Ascending aorta (tissue), 2 donors: ENCODE measurements at places on chromosomes 2 and 18. TPM values are rescaled to one million over a fixed set of nuclear protein-coding genes. Genes with fewer than 3 reads are reported as not detected.

DNA sequence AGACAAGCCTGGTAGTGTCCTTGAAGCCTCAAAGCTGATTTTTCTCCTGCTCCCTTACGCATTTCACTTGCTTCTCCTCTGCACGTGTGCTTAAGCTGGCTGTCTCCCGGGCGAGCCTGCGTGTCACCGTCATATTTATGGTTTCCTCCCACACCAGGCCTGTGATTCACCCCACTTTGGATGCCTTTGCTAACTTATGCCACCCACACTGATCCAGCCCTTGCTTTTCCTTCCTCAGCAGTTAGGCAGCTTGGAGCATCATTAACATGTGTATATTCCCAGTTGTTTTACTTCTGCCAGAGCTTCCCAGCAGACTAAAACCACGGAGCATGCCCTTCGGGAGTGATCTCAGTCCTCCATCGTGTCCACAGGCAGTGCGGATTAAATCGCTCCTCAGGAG lies 2.2 kb downstream of the ST3GAL5 start:
- DNase-seq, result no peak

DNA sequence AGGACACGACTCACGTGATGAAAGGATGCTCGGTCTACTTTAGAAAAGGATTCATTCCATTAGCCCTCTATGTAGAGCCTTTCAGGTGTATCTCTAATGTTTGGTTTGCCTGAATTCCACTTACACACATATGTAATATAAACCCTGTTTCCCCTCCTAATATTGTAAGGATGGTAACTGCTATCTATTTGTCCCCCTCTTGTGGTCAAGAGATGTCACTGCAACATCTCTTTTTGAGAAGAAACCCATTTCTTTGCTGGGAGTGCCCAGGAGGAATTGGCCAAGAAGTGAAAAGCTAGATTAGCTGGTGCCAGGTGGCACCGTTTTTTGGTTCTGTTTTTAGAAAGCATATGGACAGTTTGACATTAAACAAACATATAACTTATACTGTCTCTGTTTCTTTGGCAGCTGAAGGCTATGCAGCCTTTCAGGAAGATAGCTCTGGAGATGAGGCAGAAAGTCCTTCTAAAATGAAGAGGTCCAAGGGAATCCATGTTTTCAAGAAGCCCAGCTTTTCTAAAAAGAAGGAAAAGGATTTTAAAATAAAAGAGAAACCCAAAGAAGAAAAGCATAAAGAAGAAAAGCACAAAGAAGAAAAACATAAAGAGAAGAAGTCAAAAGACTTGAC lies 41.2 kb downstream of the RALBP1 start:
- no peak for DNase-seq

DNA sequence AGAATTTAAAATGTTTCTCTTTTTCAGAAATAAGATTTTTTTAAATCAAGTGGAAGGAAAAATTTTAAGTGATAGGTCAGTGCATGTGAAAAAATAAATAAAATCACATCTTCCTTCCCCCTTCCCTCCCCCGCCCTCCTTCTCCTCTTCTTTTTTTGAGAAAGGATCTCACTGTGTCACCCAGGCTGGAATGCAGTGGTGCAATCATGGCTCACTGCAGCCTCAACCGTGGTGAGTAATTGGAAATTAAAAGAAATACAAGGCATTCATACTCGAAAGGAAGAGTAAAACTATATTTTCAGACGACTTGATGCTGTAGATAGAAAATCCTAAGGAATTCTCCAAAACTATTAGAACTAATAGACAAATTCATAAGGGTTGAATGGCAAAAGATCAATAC lies 16.9 kb upstream of the CRACDL start:
- DNase-seq, result no peak

GRCh38 chr18:70432804-70433400 lies 144.1 kb downstream of the SOCS6 start:
- DNase-seq, result peak; percentile 15

- no peak for DNase-seq
Observed at GRCh38 chr2:189060096-189060642, 86.0 kb downstream of the COL3A1 start.

DNA sequence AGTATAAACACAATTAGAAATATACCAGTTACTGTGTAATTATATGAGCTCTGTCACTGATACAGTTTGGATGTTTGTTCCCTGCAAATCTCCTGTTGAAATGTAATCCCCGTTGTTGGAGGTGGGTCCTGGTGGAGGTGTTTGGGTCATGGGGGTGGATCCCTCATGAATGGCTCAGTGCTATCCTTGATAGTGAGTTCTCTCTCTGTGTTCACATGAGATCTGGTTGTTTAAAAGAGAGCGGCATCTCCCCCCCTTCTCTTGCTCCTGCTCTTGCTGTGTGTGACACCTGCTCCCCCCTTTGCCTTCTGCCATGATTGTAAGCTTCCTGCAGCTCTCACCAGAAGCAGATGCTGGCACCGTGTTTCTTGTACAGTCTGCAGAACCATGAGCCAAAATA lies 24.1 kb downstream of the MTX2 start:
- no peak for DNase-seq

DNA sequence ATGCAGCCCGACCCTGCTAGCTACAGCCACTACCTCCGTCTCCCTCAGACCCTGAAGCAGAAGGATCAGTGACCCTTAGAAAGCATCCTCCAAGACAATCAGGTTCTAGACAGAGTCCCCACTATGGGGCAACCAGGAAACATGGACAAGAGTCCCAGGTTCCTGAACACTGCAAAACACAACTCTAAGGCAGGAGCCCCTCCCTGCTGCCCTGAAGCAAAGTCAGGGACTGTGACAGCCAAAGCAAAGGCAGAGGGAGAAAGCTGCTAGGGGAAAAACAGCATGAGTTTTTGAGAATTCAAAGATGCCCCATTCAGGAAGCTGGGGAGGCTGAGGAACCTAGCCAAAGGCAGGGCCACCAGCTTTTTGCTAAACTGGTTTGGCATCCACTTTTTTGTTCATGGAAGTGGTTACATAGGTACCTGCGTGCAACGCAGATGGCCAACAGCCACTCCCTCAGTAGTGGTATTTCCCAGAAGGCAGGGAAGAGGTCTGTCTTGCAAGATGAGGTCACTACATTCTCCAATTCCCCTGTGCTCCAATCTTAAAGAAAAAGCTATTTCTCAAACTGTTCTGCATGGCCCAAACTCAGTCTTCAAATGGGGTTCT lies 33.2 kb downstream of the MYO5B start:
- no peak for DNase-seq

DNA sequence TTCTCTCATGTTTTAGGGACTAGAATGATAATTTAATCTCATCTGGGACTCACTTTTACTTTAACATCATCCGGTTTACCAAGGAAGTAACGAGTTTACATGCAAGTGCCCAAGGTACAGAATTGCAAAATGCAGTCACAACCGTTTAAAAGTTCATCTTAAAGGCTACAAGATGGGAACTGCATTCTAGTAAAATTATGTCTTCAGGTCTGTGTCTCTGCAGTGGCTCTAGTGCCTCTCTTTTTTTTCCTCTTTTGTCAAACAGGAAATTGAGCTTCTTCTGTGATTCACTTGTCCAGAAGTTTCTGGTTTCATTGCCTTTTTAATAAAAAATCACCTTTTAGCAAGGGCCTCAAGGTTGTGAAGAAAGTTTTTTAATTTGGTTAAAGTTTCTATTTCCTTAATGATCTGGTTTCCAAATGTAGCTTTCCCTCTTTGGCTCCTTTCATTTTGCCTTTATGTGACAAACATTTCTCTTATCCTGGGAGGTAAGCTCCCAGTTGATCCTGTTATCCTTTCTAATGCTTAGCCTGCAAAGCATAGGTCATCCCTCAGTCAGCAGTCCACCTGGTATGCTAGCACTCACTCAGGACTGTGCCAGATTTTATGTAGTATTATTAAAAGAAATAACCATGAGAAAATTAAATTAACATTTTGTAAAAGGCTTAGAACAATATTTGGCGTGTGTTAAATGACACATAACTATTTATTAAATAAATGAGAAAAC lies 2.4 kb downstream of the GLS start:
- no peak for DNase-seq

DNA sequence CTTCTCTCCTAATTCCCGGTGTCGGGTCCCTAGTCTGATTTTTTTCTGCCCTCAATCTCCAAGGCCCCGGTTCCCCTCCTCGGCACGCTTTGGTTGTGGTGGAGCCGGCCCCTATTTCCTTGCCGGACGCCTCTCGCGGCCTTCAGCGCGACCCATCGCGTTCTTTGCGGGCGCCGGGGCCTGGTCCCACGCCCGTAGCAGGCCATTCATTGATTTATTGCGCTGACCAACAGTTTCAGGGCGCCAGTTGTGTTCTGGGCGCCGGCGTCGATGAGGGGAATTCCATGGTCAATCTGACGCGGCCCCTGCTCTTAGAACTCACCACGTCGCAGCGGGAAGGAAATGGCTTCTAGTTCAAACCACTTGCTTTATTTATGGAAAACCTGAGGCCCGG lies 396 bp downstream of the CNOT9 start:
- peak; percentile 70 for DNase-seq

- DNase-seq, result no peak
Observed at GRCh38 chr2:123563515-123563914, 461.6 kb upstream of the CNTNAP5 start.

DNA sequence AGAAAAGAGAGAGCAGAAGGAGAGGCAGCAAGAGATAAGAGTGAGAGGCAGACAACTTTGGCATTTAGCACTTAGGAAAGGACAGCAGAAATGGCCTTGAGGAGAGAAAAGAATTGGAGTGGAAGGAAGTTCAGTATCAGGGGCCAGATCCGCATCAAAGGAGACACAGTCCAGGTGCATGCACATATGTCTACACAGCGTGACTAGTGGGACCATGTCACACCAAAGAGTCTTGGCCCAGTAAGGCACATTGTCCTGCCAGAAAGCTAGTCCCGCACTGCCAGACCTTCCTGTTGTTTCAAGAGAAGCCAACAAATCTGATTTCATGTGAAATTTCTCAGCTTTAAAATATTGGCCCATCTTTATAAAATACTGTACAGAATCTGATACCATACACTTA lies 8.5 kb upstream of the STK39 start:
- no peak for DNase-seq

DNA sequence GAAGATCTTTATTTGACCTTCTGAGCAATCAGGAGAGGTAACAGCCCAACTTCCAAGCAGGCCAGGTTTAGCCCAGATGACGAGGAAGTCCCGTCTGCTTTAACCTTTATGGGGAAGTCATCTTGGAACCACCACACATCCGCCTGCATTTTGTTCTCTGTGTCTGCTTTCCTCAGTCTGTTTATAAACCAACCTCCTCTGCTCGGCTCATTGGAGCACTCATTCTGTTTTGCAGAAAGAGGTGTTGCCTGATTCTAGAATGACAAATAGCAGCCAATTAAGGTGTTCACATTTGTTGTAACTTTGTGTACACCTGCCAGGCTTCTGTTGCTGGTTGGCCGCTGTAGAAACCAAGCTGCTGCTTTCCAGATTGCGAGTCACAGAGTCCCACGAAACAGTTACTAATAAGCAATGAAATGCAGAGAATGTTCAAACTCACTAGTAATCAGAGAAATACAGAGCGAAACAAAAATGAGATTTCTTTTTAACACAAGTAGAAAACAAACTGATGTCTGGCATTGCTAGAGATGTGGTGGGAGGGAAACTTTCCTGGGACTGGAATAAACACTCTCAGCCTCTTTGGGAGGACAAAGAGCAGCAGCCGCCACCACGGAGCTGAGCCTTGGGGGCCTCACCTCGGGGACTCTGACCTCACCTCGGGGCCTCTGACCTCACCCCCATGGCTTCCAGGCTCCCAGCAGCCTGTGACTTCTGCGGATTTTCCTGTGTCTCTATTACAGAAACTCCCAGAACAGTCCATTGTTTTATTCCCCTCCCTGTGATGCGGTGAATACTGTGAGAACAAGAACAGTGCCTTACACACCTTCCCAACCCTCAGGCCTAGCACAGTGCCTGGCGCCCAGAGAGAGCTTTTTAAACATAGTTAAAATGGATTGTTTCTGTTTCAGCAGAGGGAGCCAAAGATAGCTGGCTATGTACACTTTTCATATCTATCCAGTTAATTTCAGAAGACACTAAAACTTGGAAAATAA lies 64.0 kb downstream of the MBP start:
- DNase-seq, result no peak

DNA sequence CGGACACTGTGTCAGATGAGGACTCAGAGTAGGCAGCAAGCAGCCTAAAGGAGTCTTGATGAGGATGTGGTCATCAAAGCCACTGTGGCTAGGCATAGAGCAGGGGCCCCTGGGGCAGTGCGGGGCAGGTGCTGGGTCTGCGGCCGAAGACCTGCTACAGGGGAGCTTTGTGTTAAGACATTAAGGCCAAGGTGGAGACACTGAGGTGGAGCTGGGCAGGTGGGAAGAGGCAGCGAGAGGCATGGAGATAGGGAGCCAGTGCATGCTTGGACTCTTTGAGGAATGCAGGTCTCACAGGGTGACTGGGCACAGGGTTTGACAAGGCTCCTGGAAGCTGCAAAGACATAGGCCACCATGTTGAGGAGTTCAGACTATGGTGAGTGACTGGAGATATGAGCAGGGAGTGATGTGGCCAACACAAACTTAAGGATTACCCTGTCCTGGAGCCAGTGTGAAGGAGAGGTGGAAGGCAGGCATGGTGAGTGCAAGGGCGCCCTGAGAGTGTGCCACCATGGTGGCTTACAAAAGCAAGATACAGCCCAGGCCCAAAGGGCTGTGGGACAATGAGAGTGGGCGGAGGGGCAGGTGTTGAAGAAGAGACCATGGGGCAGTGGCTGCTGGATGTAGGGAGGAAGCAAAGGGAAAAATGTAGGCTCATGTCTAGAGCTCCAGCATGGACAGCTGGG lies 450.9 kb upstream of the HS6ST1 start:
- no peak for DNase-seq

DNA sequence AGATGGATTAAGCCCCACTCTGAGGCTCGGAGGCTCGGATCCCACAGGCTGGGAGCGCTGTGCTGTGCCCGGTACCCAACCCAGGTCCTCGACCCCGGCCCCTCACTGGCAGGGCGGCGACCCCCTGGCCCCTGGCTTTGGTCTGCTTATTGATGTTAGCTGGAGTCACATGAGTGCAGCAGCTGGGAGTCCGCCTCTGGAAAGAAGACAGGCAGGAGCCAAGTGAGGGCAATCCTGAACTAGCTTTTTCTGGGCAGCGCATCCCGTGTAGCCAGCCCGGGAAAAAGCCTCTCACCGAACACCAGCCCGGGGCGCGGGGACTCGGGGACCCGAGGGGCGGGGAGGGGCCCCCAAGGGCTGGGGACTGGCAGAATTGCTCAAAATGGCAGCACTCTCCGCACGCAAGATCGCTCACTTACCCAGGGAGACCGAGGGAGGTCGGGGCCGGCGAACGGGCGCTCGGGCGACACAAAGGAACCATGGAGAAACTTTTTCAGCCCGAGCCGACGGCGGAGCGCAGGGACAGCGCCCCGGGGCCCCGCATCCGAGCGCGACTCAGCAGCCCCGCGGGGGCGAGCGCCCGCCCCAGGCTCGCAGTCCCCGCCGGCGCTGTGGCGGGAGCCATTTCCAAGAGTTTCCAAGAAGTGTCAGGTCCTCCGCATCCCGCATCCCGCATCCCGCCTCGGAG lies 567 bp downstream of the TMEM200C start:
- DNase-seq, result no peak

Gene CD8B
- not detected for total RNA-seq

Gene RESP18
- total RNA-seq, result not detected

Gene CEBPZOS
- total RNA-seq, result 2.9 TPM

Gene UGT1A10
- not detected for total RNA-seq

Gene HOXD3
- 8.6 TPM for total RNA-seq

Gene UGT1A7
- not detected for total RNA-seq
